CD4-positive, alpha-beta T cell treated with Interleukin-17A for 1 hour (primary cell): ENCODE measurements at places on chromosomes 2 and 18.
A peak's percentile ranks its signal among the peaks of the same experiment; 100 is the strongest.

DNA sequence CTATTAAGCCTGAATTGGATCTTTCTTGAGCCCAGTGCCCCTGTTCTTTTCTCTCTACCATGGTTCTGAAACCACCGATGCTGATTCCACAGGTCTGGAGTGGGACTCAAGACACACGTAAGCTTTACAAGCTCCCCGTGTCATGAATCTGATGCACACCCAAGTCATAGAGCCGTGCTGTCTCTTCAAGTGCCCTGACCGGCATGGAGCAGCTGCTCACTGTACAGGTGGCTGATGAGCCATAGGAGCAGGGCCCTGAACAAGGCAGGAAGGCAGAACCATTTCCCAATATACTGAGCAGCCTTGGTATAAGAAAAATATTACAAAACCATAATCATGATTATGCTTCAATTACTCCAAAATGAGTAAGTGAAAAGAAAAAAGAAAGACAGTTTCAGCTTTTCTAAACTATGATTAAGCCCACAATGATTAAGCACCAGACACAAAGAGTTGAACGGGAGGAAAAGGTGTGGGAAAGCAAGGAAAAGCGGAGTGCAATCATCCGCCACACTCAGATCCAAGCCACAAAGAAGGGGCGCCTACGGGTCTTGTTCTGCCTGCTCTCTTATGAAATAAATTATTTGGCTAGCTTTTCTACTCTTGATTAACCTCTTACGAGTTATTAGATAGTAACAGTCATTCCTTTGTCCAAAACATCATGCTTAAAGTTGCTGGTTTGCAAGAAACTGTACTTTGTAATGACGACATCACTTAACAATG is 41.7 kb downstream of the NOL10 start:
- DNase-seq: no peak

- no peak for DNase-seq
Observed at GRCh38 chr2:3445891-3446290, 66.4 kb downstream of the TRAPPC12 start.

GRCh38 chr2:199310771-199311585 is 146.8 kb downstream of the SATB2 start:
- no peak for DNase-seq

DNA sequence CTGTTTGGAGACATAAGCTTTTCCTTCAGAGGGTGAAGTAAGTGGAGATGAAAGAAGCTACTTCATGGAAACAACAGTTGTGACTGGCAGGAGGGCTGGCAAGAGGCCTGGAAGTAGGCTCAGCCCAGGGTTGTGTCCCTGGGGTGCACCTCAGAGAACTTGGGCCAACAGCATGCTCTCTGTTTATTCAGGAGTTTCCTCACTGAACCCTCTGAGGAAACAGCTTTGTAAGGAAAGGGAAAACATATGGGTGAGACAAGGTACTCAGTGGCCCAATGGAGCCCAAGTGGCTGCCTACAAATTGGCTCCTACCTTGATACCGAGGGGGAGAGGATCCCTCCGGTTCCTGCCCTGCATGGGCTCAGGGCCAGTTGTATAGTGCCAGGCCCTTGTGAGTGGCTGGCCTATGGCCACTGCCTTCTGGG is 115.5 kb upstream of the ITGA6 start:
- no peak for DNase-seq

DNA sequence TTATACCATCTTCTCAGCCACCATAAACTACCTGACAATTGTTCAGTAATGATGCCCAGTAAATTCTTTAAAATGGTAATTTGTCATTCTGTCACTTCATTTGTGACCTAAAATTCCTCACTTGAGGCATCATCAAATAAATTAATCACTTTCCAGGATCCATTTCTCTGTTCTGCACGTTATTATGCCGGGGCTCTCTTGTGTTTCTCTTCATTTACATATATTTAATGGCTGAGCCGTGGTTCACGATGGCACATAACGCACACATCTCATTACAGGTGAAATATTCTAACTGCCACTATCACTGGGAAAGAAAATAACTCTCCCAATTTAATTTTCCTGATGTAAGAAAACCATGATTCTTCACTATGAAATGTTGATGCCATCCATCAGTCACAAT is 529.6 kb downstream of the NR4A2 start:
- no peak for DNase-seq

DNA sequence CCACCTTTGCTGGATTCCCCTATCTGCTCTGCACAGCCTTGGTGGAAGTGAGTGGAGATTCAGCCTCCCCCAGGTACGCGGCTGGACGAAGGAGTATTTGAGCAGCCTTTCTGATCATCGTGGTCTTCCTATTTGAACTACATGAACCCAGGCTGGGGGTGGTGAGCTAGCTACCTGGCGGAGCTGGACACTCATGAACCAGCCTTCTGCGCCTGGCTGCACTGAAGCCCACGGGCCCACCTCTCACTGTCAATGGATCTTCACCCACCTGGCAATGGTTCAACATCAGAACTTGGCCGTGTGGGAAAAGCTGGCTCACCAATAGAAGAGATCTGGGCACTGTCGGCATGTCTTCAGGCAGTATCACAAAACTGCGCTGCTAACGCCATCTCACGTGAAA is 35.4 kb downstream of the ANKMY1 start:
- no peak for DNase-seq

GRCh38 chr2:170500770-170501169 is 214.4 kb upstream of the SP5 start:
- DNase-seq: no peak

DNA sequence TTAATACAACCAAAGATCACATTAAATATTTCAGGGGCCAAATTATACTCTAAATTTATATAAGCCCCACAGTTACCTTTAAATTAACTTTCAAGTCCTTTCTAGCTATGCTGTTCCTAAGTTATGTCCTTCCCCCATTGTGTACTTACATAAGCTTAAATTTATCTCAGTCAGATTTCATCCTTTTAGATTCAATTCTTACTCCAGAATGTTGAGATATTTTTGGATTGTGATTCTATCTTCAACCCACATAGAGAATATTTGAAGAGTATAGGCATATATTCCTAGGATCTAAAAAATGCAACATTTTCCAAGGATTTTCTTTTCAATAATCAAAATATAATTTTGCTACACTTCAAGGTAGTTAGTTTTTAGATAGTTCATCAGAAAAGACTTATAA is 242.8 kb downstream of the KCNE4 start:
- no peak for DNase-seq

- DNase-seq: no peak
Observed at GRCh38 chr2:172307800-172308199, 119.6 kb upstream of the ITGA6 start.

GRCh38 chr18:45066886-45067285 is 386.2 kb downstream of the SETBP1 start:
- DNase-seq: peak; percentile 1

- no peak for DNase-seq
Observed at GRCh38 chr2:217858519-217859491, 144.0 kb downstream of the TNS1 start.

DNA sequence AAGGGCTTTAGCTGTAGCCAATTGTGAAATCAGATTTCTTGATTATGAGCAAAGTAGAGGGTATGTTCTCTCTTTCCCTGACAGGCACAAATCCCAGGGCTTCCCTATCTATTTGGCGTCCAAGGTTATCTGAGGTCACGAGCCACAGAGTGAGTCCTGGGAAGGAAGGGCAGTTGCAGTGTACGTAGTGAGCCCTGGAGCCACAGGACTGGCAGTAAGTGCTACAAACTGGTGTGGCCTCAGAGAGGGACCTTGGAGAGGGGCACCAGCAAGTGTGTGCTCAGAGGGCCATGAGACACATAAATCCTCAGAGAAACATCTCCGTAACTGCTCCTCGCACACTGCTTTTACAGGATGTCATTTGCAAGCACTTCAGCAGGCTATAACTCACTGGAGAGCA is 115.5 kb upstream of the SH3BP4 start:
- DNase-seq: no peak

GRCh38 chr2:200943527-200944105 is 19.8 kb downstream of the ORC2 start:
- no peak for DNase-seq

DNA sequence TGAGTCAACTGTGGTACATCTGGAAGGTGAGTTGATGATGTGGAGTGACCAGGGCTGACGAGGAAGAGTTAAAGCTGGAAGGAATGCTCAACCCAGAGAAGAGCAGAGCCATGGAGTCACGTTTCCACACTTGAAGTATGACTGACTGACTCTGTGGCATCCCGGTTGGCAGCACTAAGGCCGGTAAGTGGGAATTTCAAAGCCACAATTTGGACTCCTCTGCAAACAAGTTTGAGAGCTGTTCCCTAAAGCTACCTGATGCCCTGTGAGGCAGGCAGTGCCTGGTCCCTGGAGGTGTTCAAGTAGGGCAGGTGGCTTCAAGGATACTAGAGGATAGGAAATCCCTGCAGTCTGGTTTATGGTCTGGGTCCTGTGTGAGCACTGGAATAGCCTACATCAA is 69.3 kb upstream of the ITGB6 start:
- no peak for DNase-seq

- no peak for DNase-seq
Observed at GRCh38 chr18:75209951-75210258, 692 bp upstream of the TSHZ1 start.

GRCh38 chr18:21997207-21998143 is 171.9 kb upstream of the GATA6 start:
- DNase-seq: peak; percentile 50
